ENCODE measurements at places on chromosomes 6 and 20. TPM values are rescaled to one million over a fixed set of nuclear protein-coding genes. Genes with fewer than 3 reads are reported as not detected.

- no peak for DNase-seq
Measured at GRCh38 chr6:132021552-132022375, 70.6 kb upstream of the CCN2 start.

GRCh38 chr6:157747370-157747769 lies 75.7 kb upstream of the SNX9 start:
- no peak for DNase-seq

DNA sequence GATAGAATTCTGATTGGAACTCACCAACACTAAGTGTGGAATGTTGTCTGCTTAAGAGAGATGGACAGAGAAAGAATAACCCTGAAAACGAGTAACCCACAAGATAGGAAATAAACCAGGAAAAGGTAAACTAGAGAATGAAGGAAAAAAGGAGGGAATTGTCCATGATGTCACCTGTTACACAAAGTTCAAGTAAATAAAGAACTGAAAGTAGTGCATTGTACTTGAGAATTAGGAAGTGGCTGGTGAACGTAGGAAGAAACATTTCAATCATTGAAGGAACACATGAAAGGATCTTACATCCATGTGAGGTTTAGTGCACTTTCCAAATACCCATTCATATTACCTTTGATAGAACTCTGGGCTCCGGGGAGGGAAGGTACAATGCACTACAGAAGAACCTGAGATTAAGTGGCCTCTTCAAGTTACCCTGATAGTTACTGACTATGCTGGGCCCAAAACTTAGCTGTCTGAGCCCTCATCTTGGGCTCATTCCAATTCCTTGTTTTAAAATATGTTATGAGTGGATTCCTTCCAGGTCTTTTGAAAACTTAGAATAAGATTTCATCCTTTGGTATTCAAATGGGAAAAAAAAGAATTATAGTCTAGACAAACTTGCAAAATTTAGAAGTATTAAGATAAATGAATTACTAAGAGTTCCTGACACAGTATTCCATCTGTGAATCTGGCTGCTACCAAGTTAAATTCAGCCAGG lies 1.1 kb upstream of the STX7 start:
- DNase-seq: no peak

DNA sequence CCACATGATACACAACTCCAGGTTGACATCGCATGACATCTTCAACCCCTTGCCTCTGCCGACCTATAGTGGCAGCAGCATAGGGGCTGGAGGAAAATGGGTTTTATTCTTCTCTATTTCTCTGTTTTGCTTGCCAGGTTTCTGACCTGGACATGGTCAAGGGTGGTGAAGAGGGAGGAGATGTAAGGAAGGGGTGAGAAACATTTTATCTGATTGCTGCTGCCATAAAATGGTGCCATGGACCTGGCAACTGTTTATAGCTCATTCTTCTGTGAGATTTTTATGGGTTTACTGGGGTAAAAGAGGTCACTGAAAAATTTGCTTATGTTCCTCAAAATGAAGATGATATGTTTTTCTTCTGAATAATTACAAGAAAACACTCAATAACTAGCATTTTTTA lies 266.7 kb upstream of the FOXQ1 start:
- DNase-seq: no peak

Gene TMEM170B
- polyA plus RNA-seq: 10.7 TPM

Gene MAP7
- polyA plus RNA-seq: 35.3 TPM

Gene IL20RA
- 2.1 TPM for polyA plus RNA-seq
